ENCODE measurements at places on chromosomes 2 and 18. TPM values are rescaled to one million over a fixed set of nuclear protein-coding genes. Genes with fewer than 3 reads are reported as not detected.
A peak's percentile ranks its signal among the peaks of the same experiment; 100 is the strongest.

SLC9A4 gene
- total RNA-seq: not detected

SERPINB12 gene
- total RNA-seq: not detected

GAL3ST2 gene
- total RNA-seq: not detected

SUPT7L gene
- total RNA-seq: 49.7 TPM

ZNF892 gene
- 3.0 TPM for total RNA-seq

NUP35 gene
- total RNA-seq: 19.1 TPM

TLX2 gene
- total RNA-seq: not detected

TMEM247 gene
- total RNA-seq: not detected

CD226 gene
- total RNA-seq: 24.6 TPM

STK25 gene
- total RNA-seq: 150 TPM

AQP12A gene
- not detected for total RNA-seq

CD28 gene
- total RNA-seq: 128 TPM

SDC1 gene
- total RNA-seq: not detected

DNA sequence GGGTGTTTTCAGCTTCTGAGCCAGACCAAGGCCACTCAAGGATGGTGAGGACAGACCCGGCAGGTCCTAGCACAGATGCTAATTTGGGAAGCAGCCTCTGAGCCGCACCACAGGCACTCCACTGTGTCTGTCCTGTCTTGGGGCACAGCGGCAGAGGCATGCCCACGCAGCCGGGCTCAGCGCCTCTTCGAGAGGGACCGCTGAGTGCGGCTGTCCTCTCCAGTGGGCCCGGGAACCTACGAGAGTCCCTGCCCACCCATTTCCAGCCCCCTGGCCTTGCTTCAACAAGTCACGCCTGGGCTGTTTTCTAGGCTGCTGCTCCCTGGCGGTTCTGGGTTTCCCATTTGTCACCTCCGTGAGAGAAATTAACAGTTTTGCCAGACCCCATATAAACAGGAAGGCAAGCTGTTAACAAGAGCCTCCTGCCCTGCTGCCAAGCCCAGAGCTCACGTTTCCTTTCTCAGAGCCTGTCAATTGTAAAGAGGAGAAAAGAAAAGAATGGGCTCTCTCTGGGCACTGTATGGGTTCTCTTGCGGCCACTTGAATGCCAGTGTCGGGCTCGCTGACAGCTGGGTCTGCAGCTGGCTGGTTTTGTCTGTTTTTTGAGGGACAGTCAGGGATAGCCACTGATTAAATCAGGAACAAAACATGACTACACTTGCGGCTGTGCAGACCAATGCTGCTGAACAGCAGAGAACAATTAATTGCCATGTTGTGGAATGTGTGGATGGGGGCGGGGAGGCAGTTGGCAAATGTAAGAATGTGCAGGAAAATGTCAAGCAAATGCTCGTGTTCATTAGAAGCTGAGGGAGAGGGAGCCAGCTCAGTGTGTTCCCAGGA, 30.6 kb downstream of the TMEM17 start:
- no peak for DNase-seq

DNA sequence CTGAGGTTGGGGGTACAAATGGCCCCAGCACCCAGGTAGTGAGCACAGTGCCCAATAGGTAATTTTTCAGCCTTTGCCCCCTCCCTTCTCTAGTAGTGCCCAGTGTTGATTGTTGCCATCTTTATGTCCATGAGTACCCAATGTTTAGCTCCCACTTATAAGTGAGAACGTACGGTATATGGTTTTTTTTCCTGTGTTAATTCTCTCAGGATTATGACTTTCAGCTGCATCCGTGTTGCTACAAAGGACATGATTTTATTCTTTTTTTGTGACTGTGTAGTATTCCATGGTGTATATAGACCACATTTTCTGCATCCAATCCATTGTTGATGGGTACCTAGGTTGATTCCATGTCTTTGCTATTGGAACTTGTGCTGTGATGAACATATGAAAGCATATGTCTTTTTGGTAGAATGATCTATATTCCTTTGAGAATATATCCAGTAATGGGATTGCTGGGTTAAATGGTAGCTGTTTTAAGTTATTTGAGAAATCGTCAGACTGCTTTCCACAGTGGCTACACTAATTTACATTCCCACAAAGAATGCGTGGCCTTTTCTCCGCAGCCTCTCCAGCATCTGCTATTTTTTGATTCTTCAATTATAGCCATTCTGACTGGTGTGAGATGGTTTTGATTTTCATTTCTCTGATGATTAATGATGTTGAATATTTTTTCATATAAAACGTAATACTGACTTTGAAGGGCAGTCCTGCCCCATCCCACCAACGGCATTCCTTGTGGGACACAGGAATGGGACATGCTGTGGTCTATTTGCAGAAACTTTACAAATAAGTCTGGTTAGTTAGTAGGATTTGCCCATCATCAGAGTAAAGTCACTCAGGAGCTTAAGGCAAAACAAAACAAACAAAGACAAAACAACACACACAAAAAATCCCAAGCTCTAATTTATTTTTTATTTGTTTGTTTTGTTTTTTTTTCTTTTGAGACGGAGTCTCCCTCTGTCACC, 135.0 kb downstream of the MYCN start:
- no peak for DNase-seq

- DNase-seq: no peak
Observed at GRCh38 chr18:29154758-29155725, 978.1 kb upstream of the CDH2 start.

DNA sequence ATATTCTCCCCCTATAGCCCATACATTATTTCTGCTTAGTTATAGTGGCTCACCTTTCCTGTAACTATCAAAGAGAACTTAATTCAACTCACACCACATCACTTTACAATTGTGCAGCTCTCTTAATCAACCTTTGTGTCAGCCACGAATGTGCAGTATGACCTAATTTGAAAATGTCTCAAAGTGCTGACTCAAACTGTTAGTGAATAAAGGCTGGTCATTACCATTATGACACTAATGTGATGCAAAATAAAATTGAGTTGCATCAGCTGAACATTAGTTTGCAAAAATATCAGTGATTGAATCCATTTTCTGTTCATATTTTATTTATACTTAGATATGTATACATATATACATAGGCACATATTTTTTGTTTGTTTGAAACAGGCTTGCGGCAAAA, 251.8 kb downstream of the MEIS1 start:
- no peak for DNase-seq

DNA sequence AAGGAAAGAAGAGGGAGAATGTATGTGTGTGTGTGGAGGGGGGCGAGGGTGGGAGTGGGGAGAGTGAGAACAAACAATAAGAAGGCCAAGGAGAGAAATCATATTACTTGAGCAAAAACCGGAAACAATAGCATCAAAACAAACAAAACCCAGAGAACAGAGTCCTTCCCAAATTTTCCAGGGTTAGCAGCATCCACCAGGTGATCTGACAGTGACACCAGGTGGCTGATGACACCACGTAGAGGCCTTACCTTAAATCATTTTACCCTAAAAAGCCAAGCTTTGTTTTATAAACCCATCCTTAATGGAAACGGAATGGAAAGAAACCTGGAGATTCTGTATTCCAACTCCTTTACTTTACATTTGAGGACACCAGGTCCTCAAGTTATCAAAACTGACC, 42.9 kb downstream of the CDCA7 start:
- no peak for DNase-seq

GRCh38 chr2:20755132-20755800, 67.6 kb downstream of the LDAH start:
- no peak for DNase-seq

- no peak for DNase-seq
Observed at GRCh38 chr18:55862693-55863390, 274.9 kb upstream of the TCF4 start.

GRCh38 chr2:42523341-42523740, 29.6 kb upstream of the KCNG3 start:
- DNase-seq: peak; percentile 3

- no peak for DNase-seq
Observed at GRCh38 chr18:51236225-51236624, 38.7 kb upstream of the MEX3C start.

- no peak for DNase-seq
Observed at GRCh38 chr2:162265666-162266459, 22.6 kb upstream of the FAP start.

DNA sequence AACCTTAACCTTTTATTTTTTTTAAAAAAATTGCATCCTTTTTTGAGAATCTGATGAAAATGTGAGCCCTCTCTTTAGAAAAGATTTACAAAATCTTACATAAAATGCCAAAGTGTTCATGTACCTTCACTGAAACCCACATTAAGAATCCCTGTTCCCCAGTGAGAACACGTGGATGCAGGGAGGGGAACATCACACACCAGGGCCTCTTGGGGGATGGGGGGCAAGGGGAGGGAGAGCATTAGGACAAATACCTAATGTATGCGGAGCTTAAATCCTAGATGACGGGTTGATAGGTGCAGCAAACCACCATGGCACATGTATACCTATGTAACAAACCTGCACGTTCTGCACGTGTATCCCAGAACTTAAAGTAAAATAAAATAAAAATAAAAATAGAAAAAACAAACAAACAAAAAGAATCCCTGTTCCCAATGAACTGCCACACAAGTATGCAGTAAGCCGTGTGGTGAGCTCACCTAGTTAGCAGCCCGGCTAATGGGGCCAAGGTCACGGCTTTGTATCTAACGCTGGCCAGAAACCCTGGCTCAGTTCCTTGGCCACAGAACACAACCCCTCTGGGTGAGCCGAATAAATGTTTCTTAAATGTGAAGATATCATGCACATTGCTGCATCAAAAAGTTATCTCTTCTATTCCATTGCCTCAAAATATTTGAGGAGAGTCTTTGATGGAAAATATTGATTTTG, 41.4 kb downstream of the CHST9 start:
- no peak for DNase-seq

- no peak for DNase-seq
Observed at GRCh38 chr18:52829876-52830405, 489.9 kb downstream of the DCC start.
